ENCODE measurements at places on chromosomes 6 and 20. TPM values are rescaled to one million over a fixed set of nuclear protein-coding genes. Genes with fewer than 3 reads are reported as not detected.

ADGB gene
- not detected for total RNA-seq

LINC00237 gene
- not detected for total RNA-seq

SLC44A4 gene
- total RNA-seq = 0.22 TPM

ADGRF1 gene
- not detected for total RNA-seq

IRF4 gene
- 0.11 TPM for total RNA-seq

C20orf202 gene
- total RNA-seq = not detected

ZSWIM1 gene
- 8.4 TPM for total RNA-seq

LSM14B gene
- 38.2 TPM for total RNA-seq

PTK7 gene
- total RNA-seq = 28.3 TPM

LY6G5C gene
- 0.65 TPM for total RNA-seq

C6orf58 gene
- not detected for total RNA-seq

TBXT gene
- total RNA-seq = not detected

WFDC5 gene
- not detected for total RNA-seq

TINAG gene
- total RNA-seq = 0.13 TPM

MACROD2 gene
- 2.4 TPM for total RNA-seq

C4A gene
- 4.0 TPM for total RNA-seq

FBXL4 gene
- 19.7 TPM for total RNA-seq

MRAP2 gene
- 27.2 TPM for total RNA-seq

C6orf163 gene
- 6.8 TPM for total RNA-seq

PROKR2 gene
- total RNA-seq = not detected

AURKA gene
- 26.7 TPM for total RNA-seq

JPH2 gene
- 0.22 TPM for total RNA-seq

PDE10A gene
- 0.39 TPM for total RNA-seq

TGM2 gene
- 60.4 TPM for total RNA-seq

SNX9 gene
- total RNA-seq = 129 TPM

SMOC2 gene
- 164 TPM for total RNA-seq

AMD1 gene
- 74.5 TPM for total RNA-seq
